NCI-H1092 (cell line): ENCODE measurements at places on chromosomes 2 and 18.

- DNase-seq, result no peak
Measured at GRCh38 chr2:230160112-230160660, 59.6 kb downstream of the SP110 start.

GRCh38 chr2:10359246-10359645 is 56.5 kb downstream of the HPCAL1 start:
- DNase-seq, result no peak

GRCh38 chr2:98773907-98774306 is 43.0 kb upstream of the MGAT4A start:
- DNase-seq, result no peak

GRCh38 chr18:9710037-9710436 is 1.9 kb downstream of the RAB31 start:
- DNase-seq, result no peak

DNA sequence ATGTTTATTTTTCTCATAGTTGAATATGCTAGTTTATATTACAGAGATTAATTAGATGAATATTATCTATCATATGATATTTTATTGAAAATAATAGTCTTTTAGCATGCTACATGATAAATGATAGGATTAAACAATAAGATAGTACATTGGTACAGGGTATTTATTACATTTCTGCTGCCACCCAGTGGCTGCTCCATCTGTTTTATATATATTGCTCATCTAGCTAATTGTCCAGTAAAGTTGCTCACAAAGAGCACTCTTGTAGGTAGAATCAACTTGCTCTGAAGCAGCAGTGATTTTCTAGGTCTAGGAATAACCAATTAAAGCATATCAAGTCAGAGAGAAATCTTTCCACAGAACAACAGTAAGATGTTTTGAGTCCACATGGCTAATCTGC is 183.3 kb downstream of the ASXL3 start:
- DNase-seq, result peak; percentile 52

- DNase-seq, result no peak
Measured at GRCh38 chr2:137156221-137156844, 391.0 kb downstream of the THSD7B start.

DNA sequence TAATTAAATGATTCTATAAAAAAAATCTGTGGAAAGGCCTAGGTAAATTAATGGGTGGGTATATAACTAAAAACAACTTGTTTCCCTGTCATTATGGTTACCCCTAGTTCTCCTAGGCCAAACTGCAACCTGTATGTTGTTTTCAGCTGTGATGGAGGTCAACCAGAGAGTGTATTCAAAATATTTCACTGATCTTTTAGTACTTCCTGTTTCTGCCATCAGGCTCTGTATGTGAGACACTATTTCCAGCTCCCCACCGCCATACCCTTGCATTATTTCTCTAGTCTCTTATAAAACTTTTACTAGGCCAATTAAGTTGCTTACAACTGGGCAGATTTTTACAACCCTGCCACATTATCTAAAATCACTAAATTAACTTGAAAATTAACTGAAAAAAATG is 21.0 kb upstream of the CDKL4 start:
- no peak for DNase-seq
